ENCODE measurements at places on chromosomes 7 and 10.

GRCh38 chr10:44801383-44802327 is 109.5 kb upstream of the TMEM72 start:
- DNase-seq, result no peak

GRCh38 chr10:92024700-92025099 is 101.1 kb downstream of the BTAF1 start:
- DNase-seq, result no peak

GRCh38 chr7:143015084-143015483 is 11.8 kb downstream of the OR9A2 start:
- DNase-seq, result no peak

- no peak for DNase-seq
Observed at GRCh38 chr7:55570218-55570873, 2.0 kb downstream of the VOPP1 start.

DNA sequence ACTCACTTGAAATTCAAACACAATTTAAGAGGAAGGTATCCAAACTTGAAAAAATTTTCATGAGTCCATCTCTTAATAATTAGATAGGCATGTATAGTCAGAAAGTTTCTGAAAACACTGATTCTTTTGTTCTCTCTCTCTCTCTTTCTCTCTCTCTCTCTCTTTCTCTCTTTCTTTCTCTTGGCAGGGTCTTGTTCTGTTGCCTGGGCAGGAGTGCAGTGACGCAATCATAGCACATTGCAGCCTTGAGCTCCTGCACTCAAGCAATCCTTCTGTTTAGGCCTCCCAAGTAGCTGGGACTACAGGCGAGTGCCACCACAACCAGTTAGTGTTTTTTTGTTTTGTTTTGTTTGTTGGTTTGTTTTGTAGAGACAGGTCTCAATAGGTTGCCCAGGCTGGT is 59.3 kb downstream of the PRTFDC1 start:
- no peak for DNase-seq

GRCh38 chr10:129916506-129916995 is 47.5 kb downstream of the EBF3 start:
- no peak for DNase-seq

GRCh38 chr10:49803988-49804387 is 41.9 kb upstream of the OGDHL start:
- no peak for DNase-seq

GRCh38 chr7:121020249-121020988 is 31.9 kb downstream of the CPED1 start:
- DNase-seq, result no peak

GRCh38 chr10:118689070-118689858 is 65.5 kb downstream of the CACUL1 start:
- no peak for DNase-seq

- DNase-seq, result no peak
Observed at GRCh38 chr7:23471106-23471859, 992 bp upstream of the IGF2BP3 start.

DNA sequence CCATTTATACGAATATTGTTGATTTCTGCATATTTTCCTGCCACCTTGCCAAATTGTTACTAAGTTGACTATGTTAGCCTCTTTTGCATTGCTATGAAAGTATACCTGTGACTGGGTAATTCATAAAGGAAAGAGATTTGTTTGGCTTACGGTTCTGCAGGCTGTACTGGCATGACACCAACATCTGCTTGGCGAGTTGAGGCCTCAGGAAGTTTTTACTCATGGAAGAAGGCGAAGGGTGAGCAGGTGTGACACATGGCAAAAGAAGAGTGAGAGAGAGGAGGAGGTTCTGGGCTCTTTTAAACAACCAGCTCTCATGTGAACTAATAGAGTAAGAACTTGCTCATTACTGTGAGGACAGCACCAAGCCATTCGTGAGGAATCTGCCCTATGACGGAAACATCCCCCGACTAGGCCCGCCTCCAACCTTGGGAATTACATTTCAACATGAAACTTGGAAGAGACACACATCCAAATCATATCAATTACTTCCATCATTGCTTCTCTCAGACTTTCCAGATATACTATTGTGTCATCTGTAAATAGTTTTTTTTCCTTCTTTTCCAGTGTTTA is 8.4 kb downstream of the RALA start:
- no peak for DNase-seq

DNA sequence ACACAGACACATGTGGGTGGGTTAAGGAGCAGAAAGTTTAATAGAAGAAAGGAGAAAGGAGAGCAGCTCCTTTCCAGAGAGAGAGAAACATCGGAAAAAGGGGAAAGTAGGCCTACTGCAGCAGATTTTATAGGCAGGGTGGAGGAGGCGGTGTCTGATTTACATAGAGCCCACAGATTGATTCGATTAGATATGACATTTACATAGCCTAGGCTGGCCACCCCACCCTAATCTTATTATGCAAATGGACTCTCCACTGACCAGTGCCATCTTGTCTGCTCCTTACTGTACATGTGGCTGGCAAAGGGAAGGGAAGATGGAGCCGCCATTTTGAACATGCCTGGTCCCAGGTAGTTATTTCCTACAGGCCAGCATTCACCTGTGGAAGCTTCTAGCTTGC is 38.7 kb upstream of the SCIN start:
- DNase-seq, result no peak

- DNase-seq, result no peak
Observed at GRCh38 chr7:95322396-95322795, 1.9 kb downstream of the PON1 start.

- no peak for DNase-seq
Observed at GRCh38 chr7:67625257-67625737, 628.7 kb downstream of the TYW1 start.

- no peak for DNase-seq
Observed at GRCh38 chr10:91591797-91592174, 41.1 kb downstream of the PPP1R3C start.

GRCh38 chr7:135678612-135679575 is 16.6 kb downstream of the STMP1 start:
- no peak for DNase-seq

DNA sequence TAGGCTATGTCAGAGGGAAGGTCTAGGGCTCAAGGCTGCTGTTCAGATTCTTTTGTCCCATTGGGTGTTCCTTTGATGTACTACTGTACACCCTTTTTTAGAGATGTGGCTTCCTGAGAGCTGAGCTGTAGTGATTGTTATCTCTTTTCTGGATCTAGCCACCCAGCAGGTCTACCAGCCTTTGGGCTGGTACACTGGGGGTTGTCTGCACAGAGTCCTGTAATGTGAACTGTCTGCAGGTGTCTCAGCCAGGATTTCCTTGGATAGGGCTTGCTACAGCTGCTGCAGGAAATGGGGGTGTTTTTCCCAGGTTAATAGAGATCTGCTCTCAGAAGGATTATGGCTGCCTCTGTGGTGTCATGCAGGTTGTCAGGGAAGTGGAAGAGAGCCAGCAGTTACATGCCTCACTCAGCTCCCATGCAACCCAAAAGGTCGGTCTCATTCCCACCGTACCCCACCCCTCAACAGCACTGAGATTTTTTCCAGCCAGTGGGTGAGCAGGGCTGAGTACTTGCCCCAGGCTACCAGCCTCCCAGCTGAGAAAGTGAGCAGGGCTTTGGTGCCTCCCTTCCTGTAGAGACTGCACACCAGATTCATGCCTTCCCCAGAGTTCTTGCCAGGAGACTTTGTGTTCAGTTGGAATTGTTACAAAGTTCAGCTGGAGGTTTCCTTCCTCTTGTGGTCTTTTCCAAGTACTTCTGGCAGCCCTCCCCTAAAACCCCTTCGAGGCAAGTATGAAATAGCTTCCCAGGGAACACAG is 63.3 kb downstream of the ZNF107 start:
- DNase-seq, result no peak

DNA sequence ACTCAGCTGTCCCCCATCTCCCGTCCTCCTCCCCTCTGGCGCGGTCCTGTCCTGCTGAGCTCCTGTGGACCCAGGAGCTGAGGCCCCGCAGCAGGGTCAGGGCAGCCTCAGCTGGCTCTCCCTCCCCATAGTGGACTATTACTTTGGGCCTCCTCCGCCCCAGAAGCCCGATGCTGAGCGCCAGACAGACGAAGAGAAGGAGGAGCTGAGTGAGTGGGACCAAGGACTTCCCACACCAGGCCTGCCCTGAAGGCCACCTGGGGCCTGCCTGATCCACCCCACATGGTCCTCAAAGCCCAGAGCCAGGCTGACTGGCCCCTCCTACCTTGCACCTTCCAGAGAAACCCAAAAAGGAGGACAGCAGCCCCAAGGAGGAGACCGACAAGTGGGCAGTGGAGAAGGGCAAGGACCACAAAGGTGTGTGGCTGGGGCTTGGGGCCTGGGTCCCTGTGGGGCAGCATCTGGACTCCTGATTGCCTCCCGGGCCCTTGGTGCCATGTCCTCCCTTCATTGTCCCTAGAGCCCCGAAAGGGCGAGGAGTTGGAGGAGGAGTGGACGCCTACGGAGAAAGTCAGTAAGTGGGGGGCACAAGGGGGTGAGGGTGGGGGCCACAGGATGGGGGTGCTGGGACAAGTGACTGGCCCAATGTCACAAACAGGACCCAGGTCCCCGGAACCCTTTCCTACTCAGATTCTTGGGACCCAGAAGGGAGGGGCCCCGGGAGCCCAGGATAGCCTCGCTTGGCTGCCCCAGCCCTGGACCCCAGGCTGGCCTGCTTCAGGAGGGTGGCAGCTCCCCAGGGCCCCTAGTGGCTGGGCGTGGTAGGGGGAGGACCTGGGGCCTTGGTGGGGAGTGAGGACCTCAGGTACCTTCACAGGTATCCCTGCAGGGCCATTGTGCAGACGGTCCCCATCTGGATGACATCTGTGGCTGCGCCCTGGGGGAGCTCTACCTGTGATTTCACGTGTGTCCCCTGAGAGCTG is 4.9 kb downstream of the AEBP1 start:
- DNase-seq, result no peak

GRCh38 chr7:142001163-142001874 is 5.6 kb downstream of the MGAM start:
- DNase-seq, result no peak

DNA sequence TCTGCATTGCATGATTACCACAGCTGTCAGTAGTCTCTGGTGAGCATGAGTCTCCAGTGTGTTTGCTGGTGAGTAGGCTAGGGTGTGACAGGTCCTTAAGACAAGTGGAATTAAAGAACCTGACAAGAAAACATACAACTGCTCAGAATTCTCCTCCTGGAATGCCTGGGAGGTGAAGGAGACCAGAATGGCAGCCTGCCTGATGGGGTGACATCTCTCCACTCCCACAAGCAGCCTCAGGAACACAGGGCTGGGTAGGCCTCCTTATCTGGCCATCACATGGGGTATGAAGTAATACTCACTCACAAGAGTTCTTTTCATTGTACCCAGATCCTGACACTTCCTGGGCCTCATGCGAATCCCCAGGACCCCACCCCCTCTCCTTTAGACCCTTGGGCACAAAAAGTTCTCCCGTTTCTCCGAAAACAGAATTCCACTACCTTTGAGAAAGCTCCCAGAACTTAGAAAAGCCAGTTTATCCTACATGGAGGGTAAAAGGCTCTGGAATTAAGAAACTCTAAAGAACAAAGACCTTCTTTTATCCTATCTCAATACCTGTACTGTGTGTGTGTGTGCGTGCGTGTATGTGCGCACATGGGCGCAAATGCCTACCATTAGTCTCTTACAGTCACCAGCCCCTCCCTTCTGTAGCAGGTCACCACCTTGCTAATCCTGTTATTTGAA is 33.4 kb upstream of the C1GALT1 start:
- DNase-seq, result no peak

GRCh38 chr10:100866575-100867098 is 46.1 kb upstream of the SLF2 start:
- no peak for DNase-seq

GRCh38 chr10:70927189-70927943 is 39.0 kb upstream of the PCBD1 start:
- DNase-seq, result no peak

DNA sequence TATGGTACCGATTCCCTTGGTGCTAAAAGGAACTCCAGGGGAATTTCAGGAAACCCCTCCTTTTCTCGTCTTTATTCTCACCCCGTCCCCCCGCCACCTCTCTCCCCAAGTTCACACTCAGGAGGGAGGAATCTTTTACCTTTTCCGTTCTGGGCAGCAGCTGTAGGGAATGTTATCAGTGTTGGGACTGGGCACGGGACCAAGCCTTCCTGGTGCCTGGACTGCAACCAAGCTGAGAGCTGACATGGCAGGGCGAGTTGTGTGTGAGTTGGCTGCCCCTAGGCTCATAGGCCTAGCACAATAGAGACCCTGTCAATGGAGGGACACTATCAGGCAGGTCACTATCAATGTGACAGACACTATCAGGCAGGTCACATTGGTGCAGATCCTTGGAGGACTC is 121.4 kb downstream of the TCF7L2 start:
- DNase-seq, result no peak

DNA sequence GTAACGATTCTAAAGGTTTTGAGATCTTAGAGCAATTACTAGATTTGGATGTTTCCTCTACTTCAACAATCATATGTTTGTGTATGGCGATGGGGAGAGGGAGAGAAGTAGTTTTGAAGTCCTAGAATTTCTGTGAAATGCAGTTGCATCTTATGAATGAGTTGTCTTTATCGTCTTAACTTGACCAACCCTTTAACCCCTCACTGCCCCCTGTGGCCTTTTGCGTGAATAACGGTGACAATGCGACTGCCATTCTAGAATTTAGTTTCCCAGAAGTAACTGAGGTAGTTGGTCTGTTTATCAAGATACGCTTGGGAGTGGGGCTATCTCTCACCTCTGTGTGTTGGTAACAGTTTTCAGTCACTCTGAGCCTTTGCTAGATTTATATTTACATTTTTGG is 204.6 kb downstream of the HDAC9 start:
- no peak for DNase-seq

GRCh38 chr7:100127866-100128636 is 1.3 kb downstream of the MBLAC1 start:
- no peak for DNase-seq

- no peak for DNase-seq
Observed at GRCh38 chr7:1053816-1054370, 9.5 kb downstream of the GPR146 start.

- DNase-seq, result no peak
Observed at GRCh38 chr10:29409241-29410054, 120.6 kb downstream of the LYZL1 start.

GRCh38 chr7:34096198-34096651 is 190.9 kb downstream of the BMPER start:
- no peak for DNase-seq

DNA sequence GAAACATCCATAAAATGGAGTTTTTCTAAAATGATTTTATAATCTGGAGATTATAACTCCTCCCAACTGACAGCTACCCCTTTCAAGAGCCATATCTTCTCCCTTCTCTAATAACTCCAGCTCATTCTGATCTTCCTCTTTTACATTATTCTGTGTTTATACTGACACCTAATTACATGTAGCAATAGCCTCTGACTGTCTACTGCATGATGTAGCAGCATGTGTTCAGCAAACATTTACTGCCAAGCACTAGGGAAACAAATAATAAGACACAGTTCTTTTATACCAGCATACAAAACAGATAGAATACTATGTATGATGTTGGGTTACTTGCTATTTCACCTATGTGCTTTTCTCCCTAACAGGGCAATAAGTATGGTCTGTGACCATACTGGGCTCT is 20.7 kb downstream of the RBM28 start:
- DNase-seq, result no peak

GRCh38 chr10:90007226-90007625 is 305.8 kb downstream of the KIF20B start:
- DNase-seq, result no peak
